ENCODE measurements at places on chromosomes 11 and 22.

DNA sequence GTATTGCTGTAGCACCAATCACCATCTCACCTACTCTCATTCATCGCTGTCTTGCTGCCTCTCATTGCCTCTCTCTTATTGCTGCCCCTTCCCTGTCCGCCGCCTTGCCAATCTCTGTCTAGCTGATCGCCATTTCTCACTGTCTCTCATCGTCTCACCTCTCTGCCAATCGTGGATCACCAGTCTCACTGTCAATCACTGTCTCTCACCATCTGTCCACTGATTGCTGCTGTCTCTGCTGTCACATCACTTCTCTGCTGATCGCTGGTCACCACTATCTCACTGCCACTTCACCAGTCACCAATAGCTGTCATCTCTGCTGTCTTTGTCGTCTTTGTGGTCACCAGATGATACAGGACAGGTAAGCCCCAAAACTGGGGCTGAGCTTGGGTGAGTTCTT, 20.6 kb upstream of the RNASEH2C start:
- DNase-seq = no peak

DNA sequence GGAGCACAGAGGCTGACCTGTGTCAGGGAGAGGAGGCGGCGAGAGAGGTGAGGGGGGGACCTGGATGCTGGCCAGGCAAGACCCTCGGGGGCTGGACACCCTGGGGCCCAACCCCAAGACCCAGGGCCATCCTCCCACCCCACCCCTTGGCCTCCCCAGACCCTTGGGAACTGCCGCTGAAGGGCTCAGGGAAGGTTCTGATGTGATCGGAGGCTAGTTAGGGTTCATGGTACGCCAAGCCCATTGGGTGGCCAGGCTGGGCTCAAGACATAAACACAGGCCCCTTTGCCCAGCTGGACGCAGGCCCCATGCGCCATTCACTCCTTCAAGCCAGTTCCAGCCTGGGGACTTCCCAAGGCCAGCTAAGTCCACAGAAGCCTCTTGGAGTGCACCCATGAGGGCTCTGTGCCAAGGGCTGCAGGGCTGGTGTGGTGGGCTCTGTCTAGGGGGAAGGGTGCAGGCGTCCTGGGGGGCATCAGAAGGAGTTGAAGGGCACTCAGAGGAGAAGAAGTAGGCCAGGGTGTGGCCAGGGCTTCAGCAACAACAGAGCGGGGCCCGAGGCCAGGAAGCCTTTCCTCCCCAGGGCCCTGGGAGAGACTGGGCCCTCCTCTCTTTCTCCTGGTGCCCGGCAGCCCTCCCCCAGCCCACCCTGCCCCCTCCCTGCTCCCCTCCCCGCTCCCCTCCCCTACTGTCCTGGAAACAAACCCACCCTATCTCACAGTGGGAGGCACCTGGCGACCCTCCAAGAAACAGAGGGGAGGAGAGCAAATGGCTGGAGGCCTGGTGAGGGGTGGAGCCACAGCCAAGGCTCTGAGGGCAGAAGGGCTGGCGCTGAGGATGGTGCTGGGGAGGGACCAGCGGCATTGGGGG, 12.9 kb downstream of the TSPAN32 start:
- no peak for DNase-seq

DNA sequence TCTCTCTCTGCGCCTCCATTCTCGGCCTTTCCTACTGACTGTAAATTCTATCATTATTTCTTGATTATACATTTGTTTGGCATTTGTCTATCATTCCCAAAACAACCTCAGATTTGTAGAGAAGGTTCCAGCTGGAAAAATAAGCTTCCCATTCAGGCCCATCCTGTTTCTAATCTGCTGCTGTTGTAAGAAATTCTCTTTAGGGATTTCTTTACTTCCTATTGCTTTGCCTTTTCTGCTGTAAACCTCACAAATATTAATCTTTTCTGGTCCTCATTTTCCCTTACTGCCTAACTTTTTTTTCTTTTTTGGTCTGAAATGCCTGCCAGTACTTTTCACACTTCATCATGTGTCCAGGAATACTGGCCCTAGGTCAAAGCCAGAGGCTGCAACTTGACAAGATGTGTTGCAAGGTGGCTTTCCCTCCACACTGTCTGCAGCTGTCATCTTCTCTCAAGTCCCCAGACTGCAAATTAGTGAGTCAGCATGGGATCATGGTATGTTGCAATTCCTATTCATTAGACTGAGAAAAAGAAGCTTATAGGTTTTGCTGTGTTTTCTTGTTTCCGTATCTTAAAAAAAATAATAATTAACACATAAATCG, 858.7 kb upstream of the CHORDC1 start:
- no peak for DNase-seq

DNA sequence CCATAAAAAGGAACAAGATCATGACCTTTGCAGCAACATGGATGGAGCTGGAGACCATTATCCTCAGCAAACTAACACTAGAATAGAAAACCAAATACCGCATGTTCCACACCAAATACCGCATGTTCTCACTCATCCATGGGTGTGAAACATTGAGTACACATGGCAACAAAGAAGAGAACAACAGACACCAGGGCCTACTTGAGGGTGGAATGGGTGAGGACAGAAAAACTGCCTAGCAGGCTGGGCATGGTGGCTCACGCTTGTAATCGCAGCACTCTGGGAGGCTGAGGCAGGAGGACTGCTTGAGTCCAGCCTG, 12.3 kb downstream of the EHD1 start:
- no peak for DNase-seq

GRCh38 chr11:40241524-40242051, 1217.9 kb downstream of the LRRC4C start:
- no peak for DNase-seq

GRCh38 chr22:49712195-49712791, 115.4 kb downstream of the BRD1 start:
- DNase-seq = no peak

- DNase-seq = no peak
Measured at GRCh38 chr11:559712-560304, 730 bp downstream of the LMNTD2 start.

DNA sequence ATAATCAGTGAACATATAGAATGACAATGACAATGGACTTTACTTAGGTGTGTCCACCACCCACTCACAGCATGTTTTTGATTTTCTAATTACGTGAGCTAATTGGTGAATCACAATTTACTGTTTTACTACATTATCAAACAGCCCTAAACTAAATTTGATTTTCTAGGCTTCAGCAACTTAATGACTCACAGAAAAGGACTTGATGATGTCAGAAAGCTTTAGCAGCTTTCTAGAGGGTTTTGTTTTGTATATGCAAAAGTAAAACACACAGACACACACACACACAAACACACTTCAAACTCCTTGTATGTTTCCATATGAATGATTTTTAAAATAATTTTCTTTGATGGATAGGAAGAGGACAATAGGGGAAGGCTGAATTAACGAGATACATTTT, 878.6 kb upstream of the CCDC90B start:
- no peak for DNase-seq
